ENCODE measurements at places on chromosomes 5 and 9.

- no peak for DNase-seq
Observed at GRCh38 chr9:134623258-134624066, 18.1 kb upstream of the COL5A1 start.

- no peak for DNase-seq
Observed at GRCh38 chr5:28810751-28811136, 1772.4 kb upstream of the CDH9 start.

- DNase-seq: no peak
Observed at GRCh38 chr9:7011395-7012067, 253.8 kb downstream of the KDM4C start.

DNA sequence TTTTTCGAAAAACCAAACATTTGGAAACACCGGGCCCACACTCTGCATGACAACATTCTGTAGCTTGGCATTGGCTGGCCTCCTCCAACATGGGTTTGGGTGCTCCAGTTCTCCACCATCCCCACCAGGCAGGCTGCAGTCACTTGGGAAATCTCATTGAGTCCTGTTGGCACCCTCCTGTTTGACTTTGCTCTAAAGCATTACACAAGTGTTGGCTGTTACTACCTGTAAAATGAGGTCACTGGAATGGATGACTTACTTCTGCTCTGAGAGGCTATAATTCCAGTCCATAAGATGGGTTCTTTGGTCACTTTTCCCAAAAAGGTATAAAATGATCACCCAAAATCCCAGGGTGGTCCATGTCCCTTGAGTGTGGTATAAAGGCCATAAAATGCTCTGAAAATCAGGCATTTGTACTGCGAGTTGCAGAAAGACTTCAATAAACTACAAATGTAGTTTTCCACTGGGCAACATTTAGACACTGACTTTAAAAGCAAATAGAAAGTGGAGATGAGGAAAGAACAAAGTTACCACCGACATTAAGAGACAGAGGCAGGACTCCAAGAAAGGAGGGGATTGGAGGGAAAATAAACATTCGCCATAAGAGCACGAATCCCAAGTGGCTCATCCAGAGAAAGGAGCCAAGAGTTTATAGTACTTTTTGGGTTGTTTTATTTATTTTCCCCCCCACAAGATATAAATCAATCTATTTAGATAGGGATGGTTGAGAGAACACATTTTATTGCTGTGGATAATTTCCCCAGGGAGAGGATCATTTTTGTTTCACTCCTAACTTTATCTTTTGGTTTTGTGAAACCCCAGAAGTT, 295.1 kb downstream of the TLE1 start:
- no peak for DNase-seq
